ENCODE measurements at places on chromosomes 4 and X. TPM values are rescaled to one million over a fixed set of nuclear protein-coding genes. Genes with fewer than 3 reads are reported as not detected.
A peak's percentile ranks its signal among the peaks of the same experiment; 100 is the strongest.

ARHGAP6 gene
- total RNA-seq, result not detected

CCSER1 gene
- not detected for total RNA-seq

VCX3B gene
- not detected for total RNA-seq

PAGE2B gene
- total RNA-seq, result 0.48 TPM

OPN1MW gene
- not detected for total RNA-seq

DDX53 gene
- not detected for total RNA-seq

MAGEA3 gene
- not detected for total RNA-seq

FGF5 gene
- not detected for total RNA-seq

PAGE1 gene
- not detected for total RNA-seq

- DNase-seq, result no peak
Observed at GRCh38 chr4:165756836-165757235, 116.2 kb upstream of the TLL1 start.

- no peak for DNase-seq
Observed at GRCh38 chr4:70945046-70945445, 42.9 kb downstream of the MOB1B start.

DNA sequence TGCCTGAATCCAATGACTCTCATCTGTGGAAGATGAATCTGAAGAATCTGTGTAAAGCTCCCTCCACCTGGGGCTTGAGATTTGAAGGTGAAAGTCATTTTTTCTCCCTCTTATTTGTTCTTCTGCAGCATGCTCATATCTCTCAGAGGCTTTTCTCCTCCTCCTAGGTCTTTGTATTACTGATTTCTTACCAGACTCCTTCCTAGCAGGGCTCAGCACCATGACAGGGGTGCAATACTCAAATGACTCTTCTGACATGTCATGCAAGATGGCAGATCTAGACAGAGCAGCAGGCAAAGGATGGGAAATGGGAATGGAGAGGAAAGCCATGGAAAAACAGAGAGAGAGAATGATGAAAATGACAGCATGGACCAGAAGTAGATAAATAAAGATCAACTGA lies 118.3 kb downstream of the TMA16 start:
- no peak for DNase-seq

- no peak for DNase-seq
Observed at GRCh38 chr4:144721994-144722393, 76.0 kb downstream of the HHIP start.

DNA sequence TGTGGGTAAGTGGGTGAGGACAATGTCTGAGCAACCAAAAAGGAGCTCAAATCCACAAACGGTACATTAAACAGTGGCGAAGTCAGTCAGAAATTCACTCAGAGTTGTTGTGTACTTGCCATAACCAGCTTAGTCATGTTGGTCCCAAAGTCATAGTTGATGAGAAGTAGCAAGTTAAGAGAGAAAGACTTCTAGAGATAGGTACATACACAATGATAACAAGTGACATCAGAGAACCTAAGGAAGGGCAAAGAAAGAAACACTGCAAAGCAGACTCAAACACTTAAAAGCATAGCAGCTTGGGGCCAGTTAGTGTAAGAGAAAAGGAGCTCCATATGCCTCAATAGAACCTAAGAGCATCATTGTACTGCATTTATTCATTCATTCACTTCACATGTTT lies 30.2 kb downstream of the DYNLT3 start:
- DNase-seq, result no peak

- DNase-seq, result no peak
Observed at GRCh38 chr4:123235431-123235830, 161.2 kb upstream of the SPRY1 start.

DNA sequence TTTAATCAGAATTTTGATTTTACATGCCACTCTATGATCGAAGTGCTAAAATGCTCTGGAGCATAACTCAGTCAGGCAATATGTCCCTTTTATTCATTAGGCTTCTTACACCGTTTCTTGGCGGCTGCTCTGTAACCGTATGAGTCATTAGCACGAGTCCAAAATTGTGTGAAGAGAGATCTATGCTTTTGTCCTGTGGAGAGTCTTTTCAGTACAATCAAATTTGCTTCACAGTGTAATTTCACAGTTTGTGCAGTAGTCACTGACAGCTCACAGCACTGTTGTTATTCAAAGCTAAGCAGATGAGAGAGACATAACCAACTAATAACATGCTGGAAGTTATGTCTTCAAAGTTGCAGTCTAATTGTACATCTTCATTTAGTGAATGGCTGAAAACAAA lies 167.8 kb downstream of the PCDH10 start:
- no peak for DNase-seq

DNA sequence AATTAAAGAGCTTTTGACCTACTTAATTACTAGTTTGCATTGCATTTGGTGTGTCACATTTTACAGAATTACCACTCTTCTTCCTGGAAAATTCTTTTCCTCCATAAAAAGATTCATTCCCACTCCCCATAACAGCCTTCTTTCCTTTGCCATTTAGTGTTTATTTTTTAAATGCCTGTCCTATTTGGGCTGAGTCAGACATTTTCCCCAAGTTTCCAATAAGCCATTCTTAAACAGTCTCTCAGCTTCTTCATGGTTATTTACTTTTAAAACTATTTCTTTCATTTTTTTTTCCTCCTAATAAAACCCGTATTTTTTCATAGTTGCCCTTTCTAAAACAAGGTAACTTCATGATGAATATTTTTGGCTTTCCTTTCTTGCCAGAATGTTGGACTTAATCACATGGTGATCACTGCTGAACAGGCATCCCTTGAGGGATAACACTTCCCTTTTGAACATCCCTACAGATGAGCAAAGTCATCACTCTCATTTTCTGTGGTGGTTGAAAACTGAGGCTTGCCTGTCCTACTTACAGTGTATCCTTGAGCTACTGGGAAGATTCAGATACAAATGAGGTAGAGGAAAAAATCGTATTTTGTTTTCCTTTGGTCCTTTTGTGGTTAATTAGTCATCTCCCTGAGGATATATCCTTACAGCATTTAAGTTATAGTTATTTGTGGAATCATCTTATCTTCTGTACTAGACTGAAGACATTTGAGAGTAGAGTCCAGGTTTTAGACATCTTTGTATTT lies 520.5 kb upstream of the NR3C2 start:
- no peak for DNase-seq

DNA sequence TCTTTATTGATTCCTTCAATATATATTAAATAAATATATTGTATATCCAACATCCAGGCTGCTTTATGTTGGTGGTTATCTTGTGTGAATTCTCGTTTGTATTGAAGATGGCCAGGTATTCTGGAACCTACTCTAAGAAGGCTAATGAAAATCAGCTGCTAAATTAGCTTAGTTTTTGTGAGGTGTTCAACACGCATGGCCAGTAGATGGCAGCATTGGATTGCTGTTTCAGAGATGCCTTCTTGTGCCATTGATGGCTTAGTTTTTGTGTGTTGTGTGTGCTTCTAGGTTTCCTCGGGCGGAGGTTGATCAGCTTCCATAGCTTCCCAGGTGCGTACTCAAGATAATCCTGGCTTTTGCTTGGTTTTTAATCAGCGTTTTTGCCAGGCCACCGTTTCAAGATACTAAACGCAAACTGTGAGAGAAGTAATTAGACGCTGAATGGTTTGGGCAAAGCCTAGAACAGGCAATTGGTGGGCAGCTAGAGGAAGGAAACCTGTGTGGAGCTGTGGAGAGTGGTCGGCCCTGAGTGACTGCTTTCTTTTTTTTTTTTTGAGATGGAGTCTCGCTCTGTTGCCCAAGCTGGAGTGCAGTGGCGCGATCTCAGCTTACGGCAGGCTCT lies 15.1 kb downstream of the NOCT start:
- DNase-seq, result peak; percentile 90
